ENCODE measurements at places on chromosomes 2 and 18. TPM values are rescaled to one million over a fixed set of nuclear protein-coding genes. Genes with fewer than 3 reads are reported as not detected.

The FAM237A gene
- not detected for total RNA-seq

The ZNF513 gene
- total RNA-seq: 18.7 TPM

- DNase-seq: no peak
Measured at GRCh38 chr2:98485453-98485755, 40.7 kb downstream of the INPP4A start.

DNA sequence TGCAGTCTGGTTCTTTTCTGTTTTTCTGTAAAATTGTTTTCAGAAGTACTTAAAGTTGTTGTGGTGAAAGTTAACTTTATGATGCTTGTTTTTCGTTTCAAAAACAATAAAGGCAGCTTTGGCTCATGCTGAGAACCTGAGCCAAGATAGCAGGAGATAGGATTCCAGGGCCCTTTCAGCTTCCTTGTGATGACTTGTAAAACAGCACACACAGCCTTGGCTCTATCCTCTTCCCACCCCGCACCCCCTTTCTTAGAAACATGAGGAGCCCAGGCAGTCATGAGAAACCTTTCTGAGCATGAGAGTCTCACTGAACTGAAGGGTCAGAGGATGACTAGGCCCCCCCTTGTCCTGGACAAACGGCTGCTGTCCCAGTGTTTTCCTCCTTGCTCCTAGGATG, 12.4 kb upstream of the CHRNA1 start:
- no peak for DNase-seq

DNA sequence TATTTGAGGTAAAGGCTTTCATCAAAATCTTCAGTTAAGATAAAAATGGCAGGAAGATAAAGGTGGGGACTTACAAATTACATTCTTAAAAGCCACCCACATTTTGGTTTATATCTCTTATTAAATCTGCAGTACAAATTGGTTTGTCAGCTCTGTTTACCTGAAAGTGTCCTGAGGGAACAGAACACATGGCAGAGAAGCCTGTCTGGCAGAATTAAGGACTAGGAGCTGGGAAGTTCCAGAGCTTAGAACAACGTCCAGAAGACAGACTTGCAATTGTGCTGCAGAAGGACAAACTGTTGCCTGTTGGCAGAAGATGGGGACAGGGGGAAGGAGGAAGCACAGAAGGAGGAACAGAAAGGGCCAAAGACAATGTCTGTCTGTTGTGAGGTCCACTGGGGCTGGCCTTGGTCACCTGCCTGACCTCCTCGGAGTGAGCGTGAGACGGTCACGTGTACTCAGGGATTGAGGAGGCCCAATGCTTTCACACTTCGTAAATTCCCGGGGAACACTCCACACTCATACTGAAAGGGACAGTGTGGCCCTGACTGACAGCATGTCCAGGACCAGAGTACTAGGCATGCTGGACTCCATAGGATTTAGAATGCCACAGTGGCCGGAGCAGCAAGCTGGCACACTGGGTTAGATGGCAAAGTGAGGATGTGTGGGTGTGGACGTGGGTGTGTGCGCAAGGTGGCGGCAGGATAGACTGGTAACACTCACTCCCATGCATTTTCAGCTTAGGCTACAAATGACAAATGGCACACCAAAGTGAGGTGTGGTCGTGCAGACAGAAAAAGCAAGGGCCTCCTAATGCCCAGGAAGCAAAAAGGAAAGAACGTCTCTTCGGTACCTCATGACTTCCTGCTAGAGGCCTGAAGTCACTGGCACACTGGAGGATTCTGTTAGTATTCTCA, 210.9 kb upstream of the REV1 start:
- no peak for DNase-seq

DNA sequence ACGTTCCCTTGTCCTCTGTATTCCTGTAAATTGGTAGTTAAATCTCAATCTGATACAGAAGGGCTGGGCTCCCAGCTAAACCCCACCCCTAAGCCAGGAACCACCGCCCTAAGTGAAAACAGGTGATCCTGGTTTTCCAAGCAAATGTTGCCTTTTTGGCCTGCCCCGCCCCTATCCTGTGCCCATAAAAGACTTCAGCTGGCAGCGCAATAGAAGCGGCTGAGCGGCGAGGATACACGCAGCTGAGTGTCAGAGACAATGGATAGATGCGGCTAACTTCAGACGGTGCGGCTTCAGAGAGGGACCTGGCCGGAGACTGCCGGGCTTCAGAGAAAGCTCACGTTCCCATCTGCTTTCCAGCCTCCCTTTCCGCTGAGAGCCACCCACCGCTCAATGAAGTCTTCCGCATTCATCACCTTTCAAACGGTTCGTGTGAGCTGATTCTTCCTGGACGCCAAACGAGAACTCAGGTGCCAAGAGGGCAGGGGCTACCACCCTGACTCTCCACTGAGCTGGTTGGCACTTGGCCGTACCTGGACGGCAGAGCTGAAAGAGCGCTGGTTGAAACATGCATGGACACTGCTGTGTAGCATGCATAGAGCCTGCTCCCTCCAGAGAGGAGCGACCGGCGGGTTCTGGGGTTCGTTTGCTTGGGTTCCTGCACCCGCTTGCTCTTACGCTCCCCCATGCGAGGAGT, 49.5 kb upstream of the POLE4 start:
- no peak for DNase-seq

- DNase-seq: no peak
Measured at GRCh38 chr2:144582651-144583380, 62.9 kb upstream of the ZEB2 start.

DNA sequence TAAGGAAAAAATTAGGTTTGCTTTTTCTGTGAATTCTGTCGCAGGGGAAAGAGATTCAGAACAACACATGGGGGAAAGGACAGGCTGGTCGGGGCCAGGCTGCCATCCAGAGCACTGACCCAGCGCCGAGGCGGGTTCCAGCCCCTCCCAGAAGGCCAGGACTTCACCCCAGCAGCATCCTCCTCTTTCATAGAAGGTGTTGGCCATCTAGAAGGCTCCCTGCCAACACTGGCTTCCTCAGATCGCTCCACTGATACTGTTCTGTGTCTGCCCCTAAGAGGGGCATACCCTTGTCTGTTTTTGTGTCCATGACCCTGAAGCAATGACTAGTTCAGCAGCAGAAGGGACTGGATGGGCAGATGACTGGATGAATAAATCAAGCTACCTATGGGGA, 144.5 kb downstream of the HDAC4 start:
- no peak for DNase-seq
